ENCODE measurements at places on chromosomes 2 and 18.

DNA sequence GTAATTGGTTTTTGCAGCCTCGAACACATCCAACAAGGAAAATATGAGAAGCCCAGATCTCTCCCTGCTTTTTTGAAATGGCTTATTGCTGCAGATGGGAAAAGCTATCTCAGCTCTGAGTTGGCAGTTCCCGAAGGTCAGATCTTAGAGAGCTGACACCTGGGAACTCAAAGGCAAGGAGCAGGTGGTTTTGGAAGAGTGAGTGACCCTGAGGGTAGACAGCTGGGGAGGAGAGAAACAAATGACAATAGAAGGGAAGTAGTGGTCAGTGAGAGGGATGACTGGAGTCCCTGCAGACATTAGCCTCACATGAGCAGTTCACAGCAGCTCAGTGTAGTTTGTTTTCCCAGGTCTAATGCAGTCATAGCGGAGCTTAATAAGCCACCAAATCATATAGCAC is 317.9 kb downstream of the STK39 start:
- no peak for DNase-seq

DNA sequence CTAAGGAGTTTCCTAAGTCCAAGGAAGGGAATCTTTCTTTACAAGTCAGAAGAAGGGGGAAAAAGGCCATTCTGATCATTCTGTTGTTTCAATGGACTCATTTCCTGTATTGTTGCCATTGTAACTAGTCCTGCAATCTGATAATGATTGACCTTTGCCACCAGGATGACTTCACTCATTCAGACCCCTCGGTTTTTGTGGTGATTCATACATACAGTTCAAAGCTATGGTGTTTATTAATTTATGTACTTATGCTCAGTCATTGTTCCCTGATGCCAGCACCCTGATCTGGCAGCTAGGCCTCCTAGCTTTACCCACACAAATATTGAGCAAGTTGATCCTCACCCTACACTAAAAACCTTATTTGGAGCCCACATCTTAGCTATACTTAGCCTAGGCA is 57.6 kb upstream of the ZNF519 start:
- peak; percentile 58 for DNase-seq

DNA sequence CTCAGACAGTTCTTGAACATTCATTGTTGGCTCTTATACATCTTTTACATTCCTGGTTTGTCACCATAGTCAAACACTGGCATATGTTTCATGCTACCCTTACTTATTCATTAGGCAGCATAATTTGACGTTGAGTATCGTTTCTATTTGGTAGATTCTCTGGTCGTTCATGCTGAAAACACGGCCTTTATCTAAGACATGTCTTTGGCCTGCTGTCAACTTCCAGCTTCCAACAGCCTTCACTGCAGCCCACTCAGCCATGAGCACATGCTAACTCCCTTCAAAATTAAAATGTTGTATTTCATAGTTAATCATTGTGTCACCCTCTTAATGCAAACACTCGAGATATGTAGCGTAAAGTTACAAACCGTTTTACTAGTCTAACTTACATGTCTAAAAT is 493.0 kb upstream of the NRP2 start:
- DNase-seq = no peak

- no peak for DNase-seq
Observed at GRCh38 chr2:241215421-241215820, 26.9 kb downstream of the ANO7 start.

- no peak for DNase-seq
Observed at GRCh38 chr18:57048351-57048750, 98.5 kb upstream of the BOD1L2 start.

- DNase-seq = peak; percentile 73
Observed at GRCh38 chr18:59180150-59180845, 39.7 kb upstream of the GRP start.
